ENCODE measurements at places on chromosomes 7 and 10.

- no peak for DNase-seq
These were observed 16.7 kb upstream of the HSPB1 start for GRCh38 chr7:76285604-76286374.

DNA sequence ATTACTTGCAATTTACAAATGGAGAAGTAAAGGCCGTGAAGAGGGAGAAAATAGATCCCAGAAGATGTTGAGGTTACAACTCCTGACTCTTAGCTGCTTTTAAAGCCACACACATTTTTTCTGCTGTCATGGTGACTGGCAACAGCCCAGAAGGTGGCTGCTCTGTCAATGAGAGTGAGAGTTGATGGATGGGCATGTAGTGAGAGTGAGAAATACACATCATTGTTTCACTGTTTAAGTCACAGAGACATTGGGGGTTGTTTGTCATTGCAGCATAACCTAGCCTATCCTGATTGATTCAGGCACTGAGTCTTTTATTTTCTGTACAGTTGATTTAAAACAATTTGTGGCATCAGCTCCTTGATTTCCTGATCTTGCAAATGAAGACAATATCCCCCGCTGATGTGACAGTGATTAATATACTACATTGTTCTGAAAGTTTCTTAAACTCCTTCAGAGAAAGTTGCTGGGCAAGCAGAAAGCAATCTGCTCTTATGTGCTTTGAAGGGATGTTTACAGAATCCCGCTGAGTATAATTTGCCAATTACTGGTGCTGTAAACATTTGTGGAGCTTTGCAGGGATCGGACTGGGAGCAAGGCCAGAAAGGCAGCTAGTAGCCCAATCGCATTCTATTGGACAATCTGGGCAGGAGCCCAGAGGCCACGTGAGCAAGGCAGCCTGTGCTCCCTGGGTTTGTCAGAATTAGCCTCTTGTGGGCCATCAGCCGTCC is 229.6 kb downstream of the PRPF18 start:
- DNase-seq = no peak

DNA sequence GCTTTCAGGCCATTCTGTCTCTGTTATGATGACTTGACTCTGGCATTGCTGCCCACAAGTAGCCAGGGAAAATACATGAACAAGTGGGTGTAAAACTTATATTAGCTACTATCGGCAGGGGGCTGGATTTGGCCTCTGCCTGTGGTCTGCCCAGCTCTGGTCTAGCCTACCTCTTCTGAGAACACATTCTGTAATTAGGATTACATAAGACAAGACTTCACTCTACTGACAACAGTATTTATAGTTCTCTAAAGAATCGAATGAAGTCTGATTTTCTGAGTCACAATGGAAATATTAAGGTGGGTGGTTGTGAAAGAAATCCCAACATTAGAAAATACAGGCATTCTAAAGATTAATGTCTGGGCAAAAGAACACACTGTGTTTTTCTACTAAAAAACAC is 55.5 kb downstream of the DLD start:
- DNase-seq = no peak

DNA sequence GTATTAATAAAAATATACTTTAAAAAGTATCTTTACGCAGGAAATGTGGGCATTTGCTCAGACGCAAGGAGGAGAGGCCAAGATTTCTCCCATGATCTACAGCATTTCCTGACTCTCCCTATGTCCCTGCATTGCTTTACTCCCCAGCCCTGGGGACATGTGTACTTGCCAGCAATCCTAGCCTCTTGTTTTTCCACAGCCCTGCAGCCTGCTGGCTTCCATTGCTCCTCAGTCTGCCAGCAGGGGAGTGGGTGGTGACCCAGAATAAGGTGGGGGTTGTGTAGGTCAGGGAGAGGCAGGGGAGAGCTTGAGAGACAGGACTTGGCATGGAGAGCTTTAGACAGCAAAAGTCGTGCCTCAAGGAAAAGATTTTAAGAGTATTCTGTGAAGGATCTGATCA is 307.7 kb downstream of the CDK14 start:
- DNase-seq = no peak

DNA sequence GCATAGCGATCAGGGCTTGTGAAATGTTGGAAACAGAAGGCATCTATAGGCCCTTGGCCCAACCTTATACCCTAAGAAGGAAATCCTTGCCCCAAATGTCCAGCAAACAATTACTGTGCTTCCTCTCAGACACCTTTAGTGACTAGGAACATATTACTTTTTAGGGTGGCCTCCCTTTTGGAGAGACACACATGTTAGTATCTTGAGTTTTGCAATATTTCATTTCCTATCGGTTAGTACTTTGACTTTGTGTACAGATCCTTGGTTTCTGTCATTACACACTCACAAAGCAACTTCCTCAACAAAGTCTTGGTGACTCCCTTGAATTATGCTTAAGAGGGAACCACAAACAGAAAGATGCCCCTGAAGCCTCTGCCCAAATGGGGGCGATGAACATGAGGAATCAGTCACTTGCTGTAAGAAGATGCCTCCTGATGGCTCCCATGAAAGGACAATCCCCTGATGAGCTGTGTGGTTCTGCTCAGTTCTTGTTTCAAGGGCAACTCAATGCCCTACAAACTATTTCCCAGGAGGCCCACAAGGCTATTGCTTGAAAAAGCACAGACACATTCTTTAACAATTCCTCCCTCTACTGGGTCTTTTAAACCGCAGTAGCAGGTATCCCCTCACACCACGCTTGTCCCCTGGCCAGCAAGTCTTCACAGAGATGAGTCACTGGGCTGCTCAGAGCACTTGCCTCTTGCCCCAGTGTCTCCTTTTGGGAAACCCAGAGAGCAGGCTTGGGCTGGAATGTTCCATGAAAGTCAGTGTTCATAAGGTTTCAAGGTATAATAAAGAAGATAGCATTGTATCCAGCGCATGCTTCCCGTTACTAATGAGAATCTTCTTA is 196.2 kb downstream of the FANK1 start:
- DNase-seq = no peak

DNA sequence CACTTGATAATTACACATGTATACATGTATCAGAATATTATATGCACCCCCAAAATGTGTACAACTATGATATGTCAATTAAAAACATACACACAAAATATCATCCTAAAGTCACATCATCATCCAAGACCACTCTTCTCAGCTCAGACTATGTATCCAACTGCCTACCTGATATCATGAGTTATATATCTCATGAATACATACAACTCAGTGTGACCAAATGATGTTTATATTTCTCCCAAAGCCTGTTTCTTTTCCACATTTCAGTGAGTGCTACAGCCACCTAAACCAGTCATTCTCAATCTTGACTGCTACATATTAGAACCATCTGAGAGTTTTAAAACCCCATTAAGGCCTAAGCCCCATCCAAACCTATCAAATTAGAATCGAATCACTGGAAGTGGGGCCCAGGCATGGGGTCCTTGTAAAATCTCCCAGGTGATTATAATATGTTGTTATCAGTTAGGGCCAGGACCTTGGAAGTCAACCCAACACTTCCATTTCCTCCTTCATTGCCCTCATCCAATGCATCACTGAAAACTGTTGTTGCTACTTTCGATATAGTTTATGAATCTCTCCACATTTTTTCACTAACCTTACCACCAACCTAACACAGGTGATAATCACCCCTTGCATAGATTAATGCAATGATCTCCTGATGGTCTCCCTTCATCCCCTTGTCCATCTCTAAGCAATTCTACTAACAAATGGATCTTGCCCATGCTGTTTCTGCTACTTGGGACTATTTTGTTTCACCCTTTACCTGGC is 53.8 kb upstream of the ITGB8 start:
- no peak for DNase-seq

- no peak for DNase-seq
These were observed 62.2 kb upstream of the ZNF32 start for GRCh38 chr10:43710772-43711471.
